ENCODE measurements at places on chromosomes 5 and 9. TPM values are rescaled to one million over a fixed set of nuclear protein-coding genes. Genes with fewer than 3 reads are reported as not detected.
A peak's percentile ranks its signal among the peaks of the same experiment; 100 is the strongest.

SOX30 gene
- total RNA-seq = not detected

COL15A1 gene
- 1.2 TPM for total RNA-seq

PCDHB2 gene
- 7.0 TPM for total RNA-seq

GRCh38 chr5:55816342-55816741 is 34.8 kb upstream of the IL31RA start:
- DNase-seq = no peak

DNA sequence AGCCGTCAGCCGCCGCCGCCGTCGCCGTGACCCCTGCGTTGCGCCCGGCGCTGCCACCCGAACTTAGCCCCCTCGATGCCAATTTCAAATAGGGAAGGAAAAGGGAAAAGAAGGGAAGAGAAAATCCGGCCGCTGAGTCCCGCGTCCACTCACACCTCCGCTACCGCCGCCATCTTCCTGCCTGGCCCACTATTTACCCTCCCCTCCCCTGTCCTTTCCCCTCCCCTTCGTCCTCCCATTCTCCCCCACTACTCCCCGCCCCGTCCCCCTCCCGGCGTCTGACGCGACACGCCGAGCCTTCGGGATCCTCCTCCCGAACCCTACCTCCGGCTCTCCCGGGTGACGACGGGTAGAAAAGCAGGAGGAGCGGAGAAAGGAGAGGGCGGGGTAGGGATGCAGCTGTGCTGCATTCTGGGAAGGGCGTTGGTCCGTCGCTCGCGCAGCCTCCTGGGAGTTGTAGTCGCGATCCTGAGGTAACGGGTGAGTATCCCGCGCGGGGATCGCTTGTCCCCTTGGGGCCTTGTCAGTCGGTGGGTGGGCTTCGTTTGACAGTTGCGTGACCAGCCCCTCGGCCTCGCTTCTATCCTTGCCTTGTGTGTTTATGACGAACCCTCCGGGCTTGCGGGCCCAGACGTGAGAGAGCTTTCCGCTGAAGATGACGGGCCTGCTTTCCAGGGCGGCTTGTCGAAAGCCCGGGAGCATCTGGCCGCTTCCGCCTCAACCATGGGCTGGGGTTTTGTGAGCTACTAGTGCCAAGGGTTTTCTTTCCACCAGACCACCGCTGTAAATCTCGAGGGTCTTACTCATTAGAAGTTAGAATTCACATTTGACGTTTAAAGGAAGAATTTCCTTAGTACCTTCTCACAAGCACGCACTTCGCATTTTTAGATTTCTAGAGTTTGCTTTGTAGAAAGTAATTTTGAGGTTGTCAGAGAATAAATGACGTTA is at the start of the genes CERT1 and POLK:
TSS of gene CERT1 (minus strand) at position 195 of the 948 bp plus-strand sequence. CDS start 422 bp downstream, outside the sequence.
TSS of gene POLK (plus strand) at position 457 of the 948 bp plus-strand sequence.
- DNase-seq = peak; percentile 99

GRCh38 chr5:89228355-89228754 is 345.4 kb upstream of the MEF2C start:
- DNase-seq = no peak

DNA sequence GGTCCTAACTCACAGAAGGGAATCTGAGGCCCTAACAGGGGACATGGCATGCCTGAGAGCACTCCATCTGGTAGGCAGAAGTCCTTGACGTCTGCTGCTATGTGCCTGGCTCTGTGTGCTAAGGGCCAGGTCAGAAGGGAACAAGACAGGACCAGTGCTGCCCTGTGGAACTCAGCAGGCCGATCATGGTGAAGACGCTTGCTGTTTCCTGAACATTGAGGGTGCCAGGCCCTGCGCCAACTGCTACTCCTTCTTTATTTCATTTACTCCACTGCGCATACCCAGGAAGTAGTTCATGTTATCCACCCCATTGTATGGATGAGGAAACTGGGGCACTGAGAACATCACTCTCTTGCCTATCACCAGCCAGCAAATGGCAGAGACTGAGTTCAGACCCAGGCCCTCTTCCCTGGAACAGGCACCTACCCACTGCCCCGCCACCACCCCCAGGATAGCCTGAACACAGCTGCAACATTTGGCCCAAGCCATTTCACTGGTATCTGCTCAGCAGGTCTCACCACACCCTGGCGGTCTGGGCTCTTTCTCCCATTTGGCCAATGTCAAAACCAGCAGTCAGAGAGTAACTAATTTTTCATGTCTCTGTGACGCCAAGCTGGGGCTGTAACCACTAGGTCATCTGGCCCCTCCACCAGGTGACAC is 24.8 kb upstream of the FOXI1 start:
- no peak for DNase-seq

Measured in MG63 (cell line).